ENCODE measurements at places on chromosomes 2 and 18.

- no peak for DNase-seq
Measured at GRCh38 chr2:113818382-113818951, 62.0 kb upstream of the SLC35F5 start.

GRCh38 chr2:42961385-42961811 lies 169.0 kb upstream of the HAAO start:
- no peak for DNase-seq

GRCh38 chr2:106126705-106127281 lies 67.3 kb downstream of the UXS1 start:
- no peak for DNase-seq

DNA sequence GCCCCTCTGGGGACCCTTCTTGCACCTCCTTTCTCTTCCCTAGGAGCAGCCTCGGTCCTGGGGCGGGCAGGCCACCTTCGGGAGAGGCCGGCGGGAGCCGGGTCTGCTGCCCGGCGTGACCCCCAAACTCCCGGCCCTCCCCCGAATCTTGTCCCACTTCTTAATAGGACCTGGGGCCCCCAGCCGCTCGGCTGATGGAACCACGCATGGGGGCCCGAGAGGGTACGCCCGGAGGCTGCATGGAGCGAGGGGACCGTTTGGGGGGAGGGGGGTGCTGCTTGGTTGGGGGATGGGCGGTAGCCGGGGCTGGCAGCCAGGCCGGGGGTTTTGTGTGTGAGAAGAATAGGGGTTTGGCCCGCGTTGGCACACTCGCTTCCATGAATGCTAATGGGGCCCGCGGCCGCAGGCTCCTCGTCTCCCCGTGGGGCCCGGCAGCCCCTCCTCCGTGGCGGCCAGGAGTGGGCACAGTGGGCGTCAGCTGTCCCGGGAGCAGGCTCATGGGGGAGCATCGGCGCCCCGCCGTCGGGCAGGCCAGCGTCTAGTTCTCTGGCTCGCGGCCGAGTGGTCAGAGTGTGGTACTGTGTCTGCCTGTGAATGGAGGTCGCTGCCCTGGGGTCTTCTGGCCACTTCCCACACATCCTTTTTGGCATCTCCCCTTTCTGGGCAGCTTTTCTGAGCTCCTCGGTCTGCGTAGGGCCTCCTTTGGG lies 1.0 kb downstream of the GAREM2 start:
- no peak for DNase-seq

DNA sequence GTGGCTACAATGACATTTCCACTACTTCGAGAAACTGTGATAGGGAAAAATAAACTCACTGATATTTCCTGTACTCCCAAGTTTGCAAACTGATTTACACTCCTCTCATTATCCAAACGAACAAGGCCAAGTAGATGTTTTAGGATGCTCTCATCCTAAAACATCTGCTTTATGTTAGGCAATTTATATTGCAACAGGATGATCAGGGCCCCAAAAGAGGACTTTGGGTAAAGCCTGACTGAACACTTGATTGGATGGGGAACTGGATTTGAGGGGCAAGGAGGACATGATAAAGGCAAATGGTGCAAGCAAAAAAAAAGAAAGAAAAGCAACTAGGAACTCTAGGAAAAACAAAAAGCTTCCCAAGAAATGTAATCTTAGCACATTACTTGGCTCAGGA lies 2.1 kb upstream of the HES6 start:
- no peak for DNase-seq

DNA sequence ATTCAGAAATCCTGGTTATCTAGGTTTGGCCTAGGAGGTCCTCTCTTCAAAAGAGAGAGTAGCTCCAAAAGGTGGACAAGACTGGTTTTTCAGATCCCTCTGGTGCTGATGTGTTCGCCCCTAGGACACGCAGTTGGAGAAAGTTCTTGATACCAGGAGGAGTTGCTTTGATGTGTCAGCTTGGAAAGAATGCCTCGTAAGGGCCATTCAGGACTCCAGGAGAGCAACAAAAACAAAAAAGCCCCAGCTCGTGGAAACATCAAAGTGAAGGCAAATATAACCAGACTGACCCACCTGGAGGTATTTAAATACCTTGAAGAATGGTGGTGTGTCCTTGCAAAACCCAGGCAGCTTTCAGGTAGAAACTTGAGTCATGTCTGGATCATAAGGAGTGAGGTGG lies 12.5 kb upstream of the LBH start:
- DNase-seq, result no peak

- DNase-seq, result no peak
Measured at GRCh38 chr2:176554101-176555048, 285.1 kb downstream of the MTX2 start.

- no peak for DNase-seq
Measured at GRCh38 chr2:67289921-67290371, 107.2 kb upstream of the ETAA1 start.

All from stimulated activated CD8-positive, alpha-beta memory T cell treated with anti-CD3 and anti-CD28 coated beads, Interleukin-4, amount 100 ng/mL, for 1 hour (primary cell).